ENCODE measurements at places on chromosomes 1 and 21. TPM values are rescaled to one million over a fixed set of nuclear protein-coding genes. Genes with fewer than 3 reads are reported as not detected.

DNA sequence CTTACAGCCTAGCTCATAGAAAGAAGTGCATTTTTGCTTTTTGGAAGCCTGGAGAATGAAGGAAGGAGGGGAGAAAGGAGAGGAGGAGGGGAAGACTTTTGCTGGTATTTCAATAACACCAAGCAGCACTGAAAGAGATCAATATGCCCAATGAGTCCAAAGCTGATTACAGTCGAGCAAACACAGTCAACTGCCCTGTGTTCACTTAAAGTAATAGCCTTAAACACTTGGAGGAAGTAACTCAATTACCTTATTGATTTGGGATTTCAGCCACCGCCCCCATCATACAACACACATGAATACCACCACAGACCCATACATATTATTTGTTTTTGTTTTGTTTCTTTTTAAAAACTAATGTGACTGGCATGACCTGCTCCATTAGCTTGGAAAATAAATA is 23.3 kb upstream of the RXRG start:
- no peak for DNase-seq

- no peak for DNase-seq
These were observed 37.8 kb upstream of the DOCK7 start for GRCh38 chr1:62726011-62726442.

DNA sequence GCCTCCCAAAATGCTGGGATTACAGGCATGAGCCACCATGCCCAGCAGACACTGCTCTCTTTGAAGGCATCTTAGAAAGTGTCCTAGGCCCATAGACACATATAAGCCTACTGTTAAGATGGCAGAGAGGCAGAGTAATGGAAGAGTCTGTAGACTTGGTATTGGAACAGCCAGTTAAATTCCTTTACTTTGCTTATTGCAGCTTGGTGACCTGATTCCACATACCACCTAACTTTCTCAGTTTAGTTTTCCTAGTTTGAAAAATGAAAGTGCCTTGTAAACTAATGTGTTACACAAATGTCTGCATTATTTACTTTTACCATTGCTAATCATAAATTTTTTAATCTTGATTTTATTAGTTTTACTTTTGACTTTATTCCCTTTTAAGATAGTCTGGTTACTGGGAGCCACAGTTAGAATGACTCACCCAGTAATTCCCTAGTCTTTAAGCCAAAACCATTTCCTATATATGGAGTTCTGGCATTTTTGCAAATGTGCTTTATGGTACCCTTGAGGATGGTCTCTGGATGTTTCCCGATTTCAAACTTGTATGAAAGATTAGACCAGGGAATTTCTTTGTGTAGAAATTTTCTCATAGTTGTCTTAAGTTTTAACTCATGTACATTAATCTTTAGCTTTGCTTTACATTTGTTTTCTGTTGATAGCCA is 6.4 kb downstream of the SMAP2 start:
- no peak for DNase-seq

The IL20 gene
- not detected for total RNA-seq

Data from activated naive CD4-positive, alpha-beta T cell treated with anti-CD3 and anti-CD28 coated beads, Interleukin-2, amount 50 U/mL, for 72 hours (primary cell).